ENCODE measurements at places on chromosomes 7 and 10.

DNA sequence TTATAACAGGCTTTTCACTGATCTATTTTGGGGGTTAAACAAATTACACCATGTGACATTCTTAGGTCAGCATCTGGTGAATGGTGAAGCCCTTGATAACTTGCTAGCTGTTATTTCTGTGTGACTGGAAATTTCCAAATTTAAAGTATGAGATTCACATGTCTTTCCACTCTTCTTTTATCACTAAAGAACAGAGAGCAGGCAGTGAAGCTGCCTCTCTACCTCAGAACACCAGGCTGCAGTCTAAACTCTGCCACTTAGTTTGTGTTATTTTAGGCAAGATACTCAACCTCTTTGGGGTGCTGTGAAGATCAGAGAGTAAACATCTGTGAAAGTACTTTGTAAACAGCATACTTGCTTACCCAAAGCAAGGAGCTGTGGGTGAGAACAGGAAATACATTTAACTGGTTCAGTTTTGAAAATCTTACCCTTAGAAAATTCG lies 15.5 kb upstream of the SP4 start:
- no peak for DNase-seq

GRCh38 chr7:151371266-151371665 lies 29.7 kb downstream of the NUB1 start:
- DNase-seq: no peak

DNA sequence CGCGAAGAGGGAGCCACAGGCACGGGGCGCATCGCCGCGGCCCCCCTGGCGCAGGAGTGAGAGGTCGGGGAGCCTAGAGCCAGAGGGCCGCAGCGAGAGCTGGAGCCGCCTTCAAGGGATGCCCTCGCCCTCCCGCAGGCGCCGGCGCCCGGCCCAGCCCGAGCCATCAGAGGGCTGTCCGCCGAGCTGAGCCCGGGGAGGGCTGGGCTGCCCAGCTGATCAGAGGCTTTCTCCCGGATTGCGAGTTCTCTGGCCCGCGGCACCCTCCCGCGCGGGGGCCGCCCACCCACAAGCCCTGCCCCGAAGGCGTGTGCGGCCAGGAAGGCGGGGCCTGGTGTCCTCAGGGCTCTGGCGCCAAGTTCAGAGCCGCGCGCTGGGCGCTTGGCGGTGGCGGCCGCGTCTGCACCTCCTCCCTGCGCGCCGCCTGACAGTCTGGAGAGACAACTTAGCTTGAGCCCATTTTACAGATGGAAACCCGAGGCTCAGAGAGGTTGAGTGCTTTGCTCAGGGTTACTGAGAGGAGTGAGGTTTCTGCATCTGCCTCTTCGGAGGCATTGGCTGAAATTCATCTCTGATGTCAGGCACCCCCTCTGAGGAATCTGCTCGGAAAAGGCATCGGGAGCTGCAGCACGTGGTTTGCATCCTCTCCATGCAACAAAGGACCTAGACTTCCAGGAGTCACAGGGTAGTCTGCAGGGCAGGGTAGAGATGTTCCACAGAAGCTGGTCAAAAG lies 3.8 kb upstream of the ANTXRL start:
- peak; percentile 62 for DNase-seq

DNA sequence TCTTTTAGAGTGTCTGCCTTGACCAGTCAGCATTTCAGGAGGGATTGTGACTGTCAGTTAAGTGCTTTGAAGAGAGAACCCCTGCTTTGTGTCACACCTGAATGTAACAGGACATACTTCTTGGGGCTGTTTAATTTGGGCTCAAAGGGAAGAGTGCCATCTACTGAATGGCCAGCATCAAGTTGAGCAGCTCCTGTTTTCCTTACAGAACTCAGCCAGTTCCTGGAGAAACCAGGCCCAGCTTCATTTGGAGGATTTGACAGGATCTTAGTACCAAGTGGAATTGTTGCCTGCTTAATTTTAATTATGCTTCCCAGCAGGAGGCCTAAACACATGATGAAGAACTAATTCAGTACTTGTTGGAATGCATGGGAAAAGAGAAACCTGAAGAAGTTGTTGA lies 8.3 kb downstream of the ADD3 start:
- no peak for DNase-seq

GRCh38 chr7:123367031-123367430 lies 167.3 kb upstream of the SLC13A1 start:
- DNase-seq: no peak

DNA sequence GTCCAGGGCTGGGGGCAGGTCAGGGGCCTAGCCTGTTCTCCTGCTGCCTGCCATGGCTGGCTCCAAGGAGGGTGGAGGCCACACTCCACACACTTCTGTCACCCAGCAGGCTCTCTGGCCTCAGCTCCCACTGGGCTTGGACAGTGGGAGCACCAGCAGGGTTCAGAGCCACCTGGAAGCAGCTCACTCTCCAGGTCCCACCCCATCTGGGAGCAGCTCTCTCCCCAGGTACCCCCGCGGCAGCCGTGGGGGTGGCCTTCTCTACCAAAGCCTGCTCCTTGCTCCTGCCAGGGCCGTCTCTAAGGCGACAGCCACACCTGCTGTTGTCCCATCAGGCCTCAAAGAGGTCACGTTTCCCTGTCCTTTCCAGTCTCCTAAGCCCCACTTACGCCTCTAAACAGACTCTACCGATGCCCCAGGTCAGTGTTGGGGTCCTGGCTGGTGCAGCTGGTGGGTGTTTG lies 142.5 kb upstream of the RET start:
- DNase-seq: no peak

DNA sequence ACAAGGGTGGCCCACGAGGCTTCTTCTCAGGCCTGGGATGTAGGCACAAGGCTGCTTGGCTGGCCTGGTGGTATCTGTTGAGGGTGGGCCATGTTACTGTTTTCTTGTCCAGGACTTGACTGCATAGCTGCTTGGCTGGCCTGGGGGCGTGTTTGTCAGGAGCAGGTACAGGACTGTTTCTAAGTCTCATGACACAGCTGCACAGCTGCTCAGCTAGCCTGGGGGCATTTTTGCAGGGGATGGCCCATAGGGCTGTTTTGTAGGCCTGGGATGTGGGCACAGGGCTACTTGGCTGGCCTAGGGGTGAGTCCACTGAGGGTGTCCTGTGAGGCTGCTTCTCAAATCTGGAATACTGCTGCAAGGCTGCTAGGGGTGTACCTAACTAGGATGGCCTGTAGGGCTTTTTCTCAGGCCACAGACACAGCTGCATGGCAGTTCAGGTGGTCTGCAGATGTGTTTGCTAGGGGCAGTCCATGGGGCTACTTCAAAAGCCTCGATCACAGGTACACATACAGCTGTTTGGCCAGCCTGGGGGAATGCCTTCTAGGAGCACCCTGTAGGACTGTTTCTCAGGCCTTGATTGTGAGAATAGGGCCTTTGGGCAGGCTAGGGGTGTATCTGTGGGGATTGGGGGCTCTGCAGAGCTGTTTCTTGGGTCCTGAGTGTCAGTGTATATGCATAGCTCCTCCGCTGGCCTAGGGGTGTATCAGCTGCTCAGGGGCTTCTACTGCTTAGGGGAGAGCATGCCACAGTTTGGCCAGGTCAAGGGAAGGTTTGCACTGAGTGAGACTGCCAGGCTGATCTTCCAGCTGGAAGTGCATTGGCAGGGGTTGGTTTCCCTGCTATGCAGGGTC lies 26.6 kb upstream of the PLA2G12B start:
- DNase-seq: no peak

DNA sequence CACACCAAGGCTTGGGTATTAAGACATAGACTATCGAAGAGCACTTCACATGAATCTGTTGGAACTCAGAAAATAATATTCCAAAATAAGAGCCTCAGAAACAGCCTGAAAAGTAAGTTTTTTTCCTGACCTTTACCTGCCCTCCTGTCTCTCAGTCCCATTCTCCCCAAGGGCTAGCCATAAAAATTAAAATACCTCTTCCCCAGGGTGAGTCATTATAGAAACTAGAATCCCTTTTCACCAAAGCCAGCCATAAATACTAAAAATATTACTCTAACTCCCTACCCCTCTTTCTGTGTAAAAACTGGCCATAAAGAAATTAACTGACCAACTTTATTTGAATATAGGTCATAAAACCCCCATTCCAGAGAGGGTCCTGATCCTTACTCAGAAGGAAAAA lies 87.9 kb upstream of the TMEM106B start:
- DNase-seq: no peak

GRCh38 chr7:22549051-22549450 lies 49.1 kb upstream of the STEAP1B start:
- DNase-seq: no peak

DNA sequence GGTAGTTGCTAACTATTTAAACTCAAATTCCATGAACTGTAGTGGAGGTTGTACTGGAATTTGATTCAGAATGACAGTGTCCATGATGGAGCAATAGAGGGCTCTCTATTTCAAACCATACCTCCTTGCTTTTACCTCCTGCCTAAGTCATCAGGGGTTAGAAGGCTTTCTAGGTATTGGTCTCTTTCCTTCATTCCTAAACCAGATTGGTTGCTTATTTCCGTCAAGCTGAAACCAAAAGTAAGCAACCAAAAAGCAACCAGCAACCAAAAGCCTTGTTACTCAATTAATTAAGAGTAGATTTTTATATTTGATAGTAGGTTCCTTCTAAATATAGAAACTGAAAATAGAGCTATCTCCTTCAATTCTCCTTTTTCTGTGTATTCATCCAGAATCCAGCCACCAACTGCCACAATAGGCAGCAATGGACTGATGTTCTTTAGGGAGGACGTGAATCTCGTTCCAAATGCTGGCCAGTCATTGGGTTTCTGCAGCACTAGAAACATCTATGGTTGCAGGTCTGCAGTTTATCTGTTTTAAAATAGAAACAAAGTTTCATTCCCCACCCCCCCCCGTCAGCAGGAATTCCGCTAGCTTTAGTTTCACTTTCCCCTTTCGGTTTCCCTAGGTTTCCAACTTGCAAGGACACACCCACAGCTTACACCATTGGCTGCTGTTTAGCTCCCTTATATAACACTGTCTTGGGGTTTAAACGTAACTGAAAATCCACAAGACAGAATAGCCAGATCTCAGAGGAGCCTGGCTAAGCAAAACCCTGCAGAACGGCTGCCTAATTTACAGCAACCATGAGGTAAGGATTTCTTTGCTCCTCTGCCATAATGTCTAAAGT lies at the start of gene IFIT1:
Gene IFIT1 (plus strand): TSS at position 717 of the 850 bp plus-strand sequence. CDS start 90 bp downstream, at position 807.
- peak; percentile 66 for DNase-seq

GRCh38 chr7:130909881-130910672 lies 176.1 kb upstream of the KLF14 start:
- DNase-seq: no peak

- DNase-seq: no peak
Observed at GRCh38 chr10:58918887-58919286, 257.6 kb upstream of the PHYHIPL start.

DNA sequence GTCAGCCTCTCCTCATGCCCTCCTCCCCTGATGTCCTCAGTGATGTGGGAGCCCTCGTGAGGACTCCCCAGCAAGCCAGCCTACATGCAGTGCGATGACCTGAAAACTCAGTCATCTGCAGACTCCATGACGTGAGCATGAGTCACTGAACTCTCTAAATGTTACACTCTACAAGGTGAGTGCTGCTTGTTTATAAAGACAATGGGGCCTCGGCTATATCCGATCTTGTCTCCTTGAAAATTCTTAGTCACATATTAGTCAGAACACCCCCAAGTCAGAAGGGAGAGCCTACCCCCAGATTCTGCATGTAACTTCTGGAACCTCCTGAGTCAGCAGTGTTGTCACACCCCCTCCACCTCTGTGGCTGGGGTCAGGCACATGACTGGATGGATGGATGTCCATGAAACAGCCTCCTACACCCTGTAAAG lies 673.8 kb downstream of the INHBA start:
- DNase-seq: no peak

DNA sequence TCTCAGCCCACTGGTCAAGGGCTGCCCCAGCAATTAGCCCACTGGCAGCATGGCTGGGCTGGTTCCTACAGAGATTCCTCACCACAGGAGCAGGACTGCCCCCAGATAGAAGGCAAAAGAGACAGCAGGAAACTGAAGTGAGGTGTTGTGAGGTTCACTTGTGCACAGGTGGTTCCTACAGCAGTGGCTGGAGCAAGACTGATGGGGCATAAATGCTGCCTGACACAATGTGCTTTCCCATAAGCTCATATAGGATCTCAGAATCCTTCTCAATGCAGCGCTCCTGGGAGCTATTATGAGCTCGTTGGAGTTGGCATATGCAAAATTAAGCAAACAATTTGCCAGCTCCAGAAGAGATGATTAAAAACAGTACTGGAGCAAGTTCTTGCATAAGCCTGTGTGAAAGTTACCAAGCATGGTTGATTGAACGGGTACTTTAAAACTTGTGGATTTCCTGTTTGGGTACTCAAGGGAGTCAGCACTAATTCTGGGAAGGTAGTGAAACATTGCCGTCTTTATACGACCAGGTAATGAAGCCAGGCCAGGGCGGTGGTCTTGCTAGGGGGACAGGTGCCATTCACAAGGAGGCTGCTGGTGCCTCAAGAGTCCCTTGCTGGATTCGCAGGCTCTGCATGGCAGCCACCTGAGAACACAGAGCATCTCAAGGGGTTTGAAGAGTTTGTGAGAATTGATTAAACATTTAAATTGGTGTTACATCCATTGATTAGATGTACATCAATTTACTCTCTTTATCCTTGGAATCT lies 20.3 kb upstream of the PRKCQ start:
- DNase-seq: no peak

DNA sequence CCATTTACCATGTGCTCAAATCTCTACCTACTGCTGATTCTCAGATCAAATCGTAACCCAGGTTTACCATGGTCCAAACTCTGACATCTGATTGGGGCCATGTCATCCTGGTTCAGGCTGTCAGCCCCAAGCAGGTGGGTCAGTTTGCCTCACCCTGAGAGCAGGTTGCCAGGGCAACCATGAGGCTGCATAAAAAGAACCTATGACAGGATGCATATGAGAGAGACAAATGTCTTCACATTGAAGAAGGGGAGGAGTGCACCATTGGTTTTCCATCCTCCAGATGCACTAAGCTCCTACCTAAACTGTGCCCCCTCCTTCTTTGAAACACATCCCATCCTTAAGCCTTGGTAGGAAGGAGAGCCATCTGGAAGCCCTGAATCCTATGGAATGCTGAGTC lies 10.2 kb downstream of the PRSS1 start:
- no peak for DNase-seq

DNA sequence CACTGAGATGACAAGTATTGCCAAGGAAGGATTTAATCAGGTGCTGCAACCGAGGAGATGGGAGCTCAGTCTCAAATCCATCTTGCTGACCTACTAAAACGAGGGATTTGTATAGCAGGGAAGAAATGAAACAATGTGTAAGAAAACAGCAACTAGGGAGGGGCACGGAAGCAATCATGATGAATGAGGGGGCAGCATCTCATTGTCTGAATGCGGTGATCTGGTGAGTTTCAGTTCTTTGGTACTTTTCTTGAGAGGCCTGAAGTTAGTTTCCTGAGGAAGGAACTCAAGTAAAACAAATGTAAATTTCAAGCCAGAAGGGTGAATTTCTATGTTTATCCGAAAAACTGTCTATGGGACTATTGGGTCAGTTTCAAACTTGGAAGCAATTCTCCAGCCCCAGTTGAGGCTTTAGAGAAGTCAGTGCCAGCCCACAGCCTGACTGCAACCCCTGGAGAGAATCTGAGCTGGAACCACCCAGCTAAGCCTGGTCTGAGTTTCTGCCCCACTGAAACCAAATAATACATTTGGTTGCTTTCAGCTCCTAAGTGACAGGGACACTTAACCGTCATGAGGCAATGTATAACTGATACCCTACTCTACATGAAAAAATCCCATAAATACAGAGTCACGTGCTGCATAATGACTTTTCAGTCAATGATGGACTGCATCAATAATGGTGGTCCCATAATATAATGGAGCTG lies 45.8 kb upstream of the TNS3 start:
- DNase-seq: no peak

Measured in HEK293T (cell line).